ENCODE measurements at places on chromosomes 16 and 17.

GRCh38 chr17:68682903-68683302 is 81.7 kb upstream of the FAM20A start:
- no peak for DNase-seq

DNA sequence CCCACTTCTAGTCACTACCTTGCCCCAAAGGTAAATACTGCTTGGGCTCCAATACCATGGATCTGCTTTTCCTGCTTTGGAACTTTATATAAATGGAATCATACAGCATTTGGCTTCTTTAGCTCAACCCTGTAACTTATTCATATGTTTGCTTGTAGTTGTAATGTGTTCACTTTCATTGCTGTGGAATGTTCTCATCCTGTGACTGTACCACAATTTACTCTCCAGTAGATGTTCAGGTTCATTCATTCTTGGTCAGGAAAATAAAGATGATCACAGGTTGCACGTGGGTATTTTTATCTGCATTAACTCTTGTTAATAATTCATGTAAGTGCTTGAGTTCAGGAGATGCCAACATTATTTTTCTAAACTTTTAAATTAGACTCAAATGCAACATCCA is 6.7 kb upstream of the BEAN1 start:
- no peak for DNase-seq

GRCh38 chr17:67970783-67971182 is 25.5 kb downstream of the C17orf58 start:
- DNase-seq = no peak

GRCh38 chr16:57108432-57108831 is 16.0 kb downstream of the CPNE2 start:
- DNase-seq = no peak

DNA sequence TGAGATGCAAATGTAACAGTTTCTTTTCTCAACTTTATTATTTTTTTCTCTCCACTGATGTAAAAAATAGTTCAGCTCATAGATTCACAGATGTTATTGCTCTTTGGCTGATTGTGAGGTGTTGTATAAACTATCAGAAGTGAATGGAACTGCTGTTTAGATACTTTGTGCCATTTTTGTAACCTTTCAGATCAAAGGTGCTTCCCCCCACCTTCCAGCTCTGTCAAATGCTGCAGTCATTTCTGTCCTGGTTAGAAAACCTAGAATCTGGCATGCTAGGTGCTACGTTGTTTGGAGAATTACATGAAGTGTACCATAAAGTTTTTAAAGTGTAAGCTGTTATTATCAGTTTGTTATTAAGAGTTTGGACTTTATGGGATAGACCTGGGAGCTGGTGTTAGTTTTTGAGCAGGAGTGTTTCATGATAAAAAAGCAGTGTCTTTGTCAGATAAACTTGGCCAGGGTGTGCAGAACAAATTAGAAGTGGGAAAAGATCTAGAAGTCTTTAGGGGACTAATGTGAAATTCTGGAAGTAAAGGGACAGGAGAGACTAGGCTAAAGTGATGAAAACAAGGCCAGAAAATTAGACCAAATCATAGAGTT is 1.8 kb upstream of the WIPI1 start:
- no peak for DNase-seq

DNA sequence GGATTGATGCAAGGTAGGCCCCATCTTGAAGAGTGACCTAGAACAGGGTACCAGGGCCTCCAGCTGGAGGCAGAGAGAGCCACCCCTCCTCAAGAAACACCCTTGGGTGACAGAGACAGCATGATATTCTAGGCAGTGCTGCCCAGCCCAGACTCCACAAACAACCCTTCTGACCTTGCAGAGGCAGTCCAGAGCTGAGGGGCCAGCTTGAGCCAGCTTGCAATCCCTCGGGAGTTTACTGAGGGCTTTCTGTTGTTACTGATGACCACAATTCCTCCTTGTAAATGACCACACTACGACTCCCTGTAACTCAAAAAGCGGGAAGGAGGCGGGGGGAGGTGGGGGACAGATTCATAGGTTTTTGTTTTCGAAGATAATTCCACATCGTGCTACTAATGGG is 18.6 kb upstream of the MNT start:
- no peak for DNase-seq

DNA sequence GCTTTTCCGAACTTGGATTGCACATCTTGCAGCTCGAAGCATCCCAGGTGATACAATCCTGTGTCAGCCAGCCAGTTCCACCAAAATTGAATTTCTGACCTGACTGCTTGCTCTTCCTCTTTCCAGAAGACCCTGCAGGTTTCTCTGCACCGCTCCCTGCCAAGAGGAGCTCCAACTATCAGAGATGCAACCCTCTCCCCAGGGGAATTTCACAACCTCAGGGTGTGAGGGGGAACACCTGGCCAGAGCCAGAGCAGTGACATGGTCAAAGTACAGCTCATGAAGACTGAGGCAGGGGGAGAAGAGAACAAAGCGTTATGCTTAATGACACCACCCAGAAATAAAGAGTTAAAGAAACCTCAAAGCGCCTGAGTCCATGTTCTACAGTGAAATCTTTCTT is 25.0 kb downstream of the ZNF423 start:
- DNase-seq = no peak

DNA sequence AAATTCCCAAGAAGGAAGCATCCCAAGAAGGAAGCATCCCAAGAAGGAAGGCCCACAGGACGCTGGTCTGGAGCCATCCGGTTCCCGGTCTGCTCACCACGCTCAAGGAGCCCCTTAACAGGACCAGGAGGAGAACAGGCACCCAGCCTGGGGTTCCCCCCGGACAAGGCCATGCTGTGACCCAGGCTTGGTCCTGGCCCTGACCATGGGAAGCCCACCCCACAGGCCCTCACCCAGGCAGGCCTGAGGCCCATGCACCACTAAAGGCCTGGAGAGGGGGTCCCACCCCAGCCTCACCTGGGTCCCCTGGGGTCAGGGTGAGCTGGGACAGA is 340 bp upstream of the ENPP7 start:
- no peak for DNase-seq
